ENCODE measurements at places on chromosomes 7 and 10.

GRCh38 chr10:84328418-84329195 lies at the start of gene CCSER2:
CCSER2 (plus strand) TSS chr10:84328589; CDS start chr10:84371053, 42,464 bp downstream.
- peak; percentile 96 for DNase-seq

DNA sequence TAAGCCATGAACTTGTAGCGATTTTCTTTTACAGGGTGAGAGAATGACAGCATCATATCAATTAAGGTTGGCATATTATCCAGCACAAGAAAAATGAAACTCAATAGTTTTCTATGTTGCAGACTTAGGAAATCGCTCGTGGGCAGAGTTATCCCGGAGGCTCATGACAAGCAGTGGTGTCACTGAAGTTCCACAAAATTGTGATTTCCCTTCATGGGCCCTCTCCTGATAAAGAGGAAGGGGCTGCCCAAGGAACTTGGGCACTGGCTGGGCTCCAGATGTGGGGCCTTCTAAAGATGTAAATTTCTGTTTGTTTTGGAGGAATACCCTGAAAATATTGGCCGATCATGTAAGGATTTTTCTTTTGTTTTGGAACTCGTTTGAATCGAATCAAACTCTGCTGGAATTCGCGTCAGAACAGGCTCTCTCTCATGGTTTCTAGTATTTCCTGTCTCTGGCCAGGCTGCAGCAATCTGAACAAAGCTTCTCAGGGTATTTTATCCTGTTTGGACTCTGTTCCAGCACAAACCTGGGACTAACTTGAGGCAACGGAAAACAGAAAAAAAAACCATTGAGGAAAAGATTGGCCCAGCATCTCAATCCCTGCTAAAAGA lies 340.6 kb upstream of the NRP1 start:
- no peak for DNase-seq

DNA sequence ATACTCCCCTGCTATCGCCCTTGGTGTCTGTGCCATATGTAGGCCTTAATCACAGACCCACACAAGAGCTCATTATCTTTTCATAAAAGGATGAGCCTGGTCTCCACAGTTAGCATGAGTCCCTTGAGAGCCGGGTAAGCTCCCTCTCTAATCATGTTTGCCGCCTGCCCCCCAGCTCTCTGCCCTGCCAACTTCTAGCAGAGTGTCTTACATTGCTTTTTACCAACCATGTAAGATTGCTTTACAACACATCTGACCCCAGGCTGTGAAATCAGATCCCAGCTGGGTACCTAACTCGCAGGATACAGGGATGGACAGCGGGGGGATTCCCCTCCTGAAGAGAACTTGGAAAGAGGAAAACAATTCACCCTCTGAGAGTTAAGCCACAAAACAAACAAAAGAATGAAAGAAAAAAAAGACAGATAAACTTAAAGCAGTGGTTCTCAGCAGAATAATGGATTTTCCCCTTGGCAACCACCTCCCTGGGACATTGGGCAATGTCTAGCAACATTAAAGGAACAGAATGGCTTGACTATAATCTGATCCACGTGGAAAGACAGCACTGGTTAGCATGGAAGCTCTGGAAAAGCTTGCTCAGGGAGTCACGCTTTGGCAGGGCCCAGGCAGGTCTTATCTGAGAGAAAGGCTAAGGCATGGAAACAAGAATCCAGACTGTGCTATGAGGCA lies 39.4 kb upstream of the ATOH7 start:
- DNase-seq = no peak

DNA sequence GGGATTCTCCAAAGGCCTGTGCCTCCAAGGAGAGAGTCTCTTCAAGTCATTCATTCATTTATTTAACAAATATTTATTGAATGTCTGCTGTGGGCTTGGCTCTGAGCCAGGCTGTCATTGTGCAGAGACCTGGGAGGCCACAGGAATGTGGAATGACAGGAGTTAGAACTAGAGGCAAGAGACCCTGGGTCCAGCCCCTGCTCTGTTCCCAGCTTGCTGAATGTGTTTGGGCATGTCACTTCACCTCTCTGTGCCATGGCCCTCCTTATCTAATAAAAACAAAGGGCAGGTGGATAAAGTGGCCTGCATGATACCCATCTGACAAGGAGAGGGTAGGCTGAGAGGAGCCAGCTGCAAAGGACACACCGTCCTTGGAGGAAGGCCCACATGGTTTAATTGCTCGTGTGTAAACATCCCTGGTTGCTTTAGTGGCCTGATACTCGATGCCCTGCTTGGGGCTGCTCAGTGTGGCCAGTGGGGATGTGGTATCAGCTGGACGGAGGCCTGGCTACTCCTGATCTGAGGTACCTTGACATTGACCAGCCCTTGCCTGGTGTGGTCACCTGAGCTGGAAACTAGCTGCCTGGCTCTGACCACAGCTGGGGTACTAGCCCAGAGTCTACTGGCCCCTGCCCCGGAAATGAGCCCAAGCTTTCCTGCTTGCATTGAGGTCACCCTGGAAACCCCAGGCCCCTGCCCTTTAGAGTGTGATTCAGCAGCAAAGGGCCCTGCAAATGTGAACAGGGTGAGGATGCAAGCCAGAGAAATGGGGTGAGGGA lies 116.2 kb downstream of the CDH23 start:
- DNase-seq = no peak
